ENCODE measurements at places on chromosomes 1 and 21.
A peak's percentile ranks its signal among the peaks of the same experiment; 100 is the strongest.

GRCh38 chr1:90387805-90388204 is 329.3 kb downstream of the BARHL2 start:
- H3K4me3 ChIP-seq = no peak overlapping the region
- no peak for DNase-seq
- no peaks in the 10 kb centered on the region for H3K27me3 ChIP-seq
- H3K27ac ChIP-seq = no peak overlapping the region
- H3K36me3 ChIP-seq = no peaks in the 10 kb centered on the region
- no peaks in the 10 kb centered on the region for H3K4me1 ChIP-seq

DNA sequence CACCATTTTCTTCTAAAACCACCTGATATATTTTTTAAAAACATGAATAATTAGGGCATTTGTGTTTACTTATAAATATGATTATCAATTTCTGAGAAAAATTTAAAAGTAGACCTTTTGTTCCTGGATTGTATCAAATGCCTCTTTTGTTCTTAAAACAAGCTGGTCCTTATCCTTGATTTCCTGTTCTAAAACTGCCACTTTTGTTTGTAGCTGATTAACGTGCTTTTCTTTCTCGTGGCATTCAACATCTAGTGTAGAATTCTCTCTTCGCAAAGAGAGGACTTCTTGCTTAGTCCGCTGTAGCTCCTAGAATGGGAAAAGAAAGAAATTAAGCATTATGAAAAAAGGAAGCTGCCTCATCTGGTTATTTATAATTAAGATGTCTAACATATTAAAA is 25.0 kb downstream of the SASS6 start:
- no peaks in the 10 kb centered on the region for H3K4me1 ChIP-seq
- no peaks in the 10 kb centered on the region for H3K27me3 ChIP-seq
- no peak overlapping the region for H3K4me3 ChIP-seq
- peaks cover 11% of the 10 kb centered on the region for H3K36me3 ChIP-seq

- no peak overlapping the region for H3K27ac ChIP-seq
- no peaks in the 10 kb centered on the region for H3K4me1 ChIP-seq
- H3K36me3 ChIP-seq = no peaks in the 10 kb centered on the region
- H3K4me3 ChIP-seq = no peak overlapping the region
- no peaks in the 10 kb centered on the region for H3K27me3 ChIP-seq
Measured at GRCh38 chr1:107793896-107794453, 171.0 kb downstream of the VAV3 start.

GRCh38 chr1:215529111-215529510 is 38.0 kb upstream of the KCTD3 start:
- no peaks in the 10 kb centered on the region for H3K27me3 ChIP-seq
- no peak for DNase-seq
- H3K4me3 ChIP-seq = no peak overlapping the region
- no peak overlapping the region for H3K27ac ChIP-seq

GRCh38 chr1:69401879-69402278 is 165.8 kb upstream of the LRRC7 start:
- H3K27me3 ChIP-seq = no peaks in the 10 kb centered on the region
- no peak for DNase-seq
- no peak overlapping the region for H3K27ac ChIP-seq
- no peaks in the 10 kb centered on the region for H3K4me1 ChIP-seq

- H3K4me1 ChIP-seq = no peaks in the 10 kb centered on the region
- no peaks in the 10 kb centered on the region for H3K27me3 ChIP-seq
- DNase-seq = no peak
- no peak overlapping the region for H3K4me3 ChIP-seq
- no peaks in the 10 kb centered on the region for H3K36me3 ChIP-seq
Measured at GRCh38 chr1:78281580-78281979, 209.2 kb upstream of the PTGFR start.

DNA sequence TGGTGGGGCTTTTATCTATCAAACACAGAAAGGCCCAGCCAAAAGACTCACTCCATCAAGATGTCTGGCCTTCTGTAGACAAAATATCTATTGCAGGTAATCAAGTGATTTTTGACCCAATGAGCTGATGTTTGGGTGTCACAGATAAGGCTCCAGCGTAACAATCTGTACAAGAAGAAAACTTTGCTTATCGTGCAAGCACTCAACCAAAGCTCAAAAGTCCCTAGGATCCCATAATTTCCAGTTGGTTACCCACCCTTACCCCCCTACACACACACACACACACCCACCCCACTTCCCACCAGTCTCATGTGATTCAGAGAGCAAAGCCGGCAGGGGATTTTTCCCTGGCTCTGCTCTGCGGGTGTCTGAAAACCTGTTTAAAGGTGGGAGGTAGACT is 5.8 kb downstream of the ITPKB start:
- H3K4me1 ChIP-seq = peaks cover 32% of the 10 kb centered on the region
- H3K36me3 ChIP-seq = peaks cover 49% of the 10 kb centered on the region
- DNase-seq = peak; percentile 52
- peak overlapping the region; percentile 100 for H3K4me3 ChIP-seq
- peak overlapping the region; percentile 93 for H3K27ac ChIP-seq

- no peaks in the 10 kb centered on the region for H3K27me3 ChIP-seq
- no peaks in the 10 kb centered on the region for H3K36me3 ChIP-seq
- H3K4me1 ChIP-seq = no peaks in the 10 kb centered on the region
- H3K4me3 ChIP-seq = no peak overlapping the region
Measured at GRCh38 chr1:90501281-90501680, 215.8 kb downstream of the BARHL2 start.
